Glomerular endothelial cell (primary cell): ENCODE measurements at places on chromosomes 11 and 22. TPM values are rescaled to one million over a fixed set of nuclear protein-coding genes. Genes with fewer than 3 reads are reported as not detected.

The BIRC3 gene
- total RNA-seq = 5.6 and 7.3 TPM in 2 replicates

The SCARF2 gene
- 5.8 and 17.4 TPM in 2 replicates for total RNA-seq

The C11orf58 gene
- 130 and 144 TPM in 2 replicates for total RNA-seq

The MS4A13 gene
- total RNA-seq = not detected in 2 replicates

The CRELD2 gene
- 67.8 and 84.8 TPM in 2 replicates for total RNA-seq

The OR10A3 gene
- not detected in 2 replicates for total RNA-seq

The POU2AF1 gene
- total RNA-seq = not detected in 2 replicates

The CASP4 gene
- 159 and 1,759 TPM in 2 replicates for total RNA-seq

The MS4A3 gene
- total RNA-seq = not detected in 2 replicates

The CCDC117 gene
- total RNA-seq = 18.3 and 23.5 TPM in 2 replicates

The UPK3A gene
- total RNA-seq = not detected in 2 replicates

The MTMR3 gene
- total RNA-seq = 22.2 and 25.5 TPM in 2 replicates

The SCGB1A1 gene
- not detected in 2 replicates for total RNA-seq

The LRRC4C gene
- 0.05 TPM in 1 of 2 replicates, not detected in the other for total RNA-seq

The PTPN5 gene
- 0.34 TPM in 1 of 2 replicates, not detected in the other for total RNA-seq

The LRRC75B gene
- total RNA-seq = 11.9 and 12.2 TPM in 2 replicates
